ENCODE measurements at places on chromosomes 16 and 17.

GRCh38 chr17:1977583-1978395, 47.3 kb downstream of the RTN4RL1 start:
- DNase-seq, result no peak

DNA sequence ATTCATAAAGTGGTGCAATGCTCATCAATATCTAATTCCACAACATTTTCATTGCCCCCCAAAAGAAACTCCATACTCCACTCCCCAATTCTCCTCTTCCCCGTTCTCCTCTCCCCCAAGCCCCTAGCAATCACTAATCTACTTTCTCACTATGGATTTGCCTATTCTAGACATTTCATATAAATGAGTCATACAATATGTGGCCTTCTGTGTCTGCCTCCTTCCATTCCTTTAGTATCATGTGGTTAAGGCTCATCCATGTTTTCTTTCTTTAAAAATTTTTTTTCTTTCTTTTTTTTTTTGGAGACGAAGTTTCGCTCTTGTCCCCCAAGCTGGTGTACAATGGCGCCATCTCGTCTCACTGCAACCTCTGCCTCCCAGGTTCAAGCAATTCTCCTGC, 56.3 kb upstream of the HAS3 start:
- no peak for DNase-seq

- peak; percentile 95 for DNase-seq
Measured at GRCh38 chr17:75549246-75550138, 24.0 kb downstream of the LLGL2 start.

GRCh38 chr17:77769215-77769614, 189.3 kb upstream of the TNRC6C start:
- no peak for DNase-seq
